ENCODE measurements at places on chromosomes 13 and 19.

GRCh38 chr13:28714651-28715050 lies 4.1 kb downstream of the SLC46A3 start:
- no peak for DNase-seq

DNA sequence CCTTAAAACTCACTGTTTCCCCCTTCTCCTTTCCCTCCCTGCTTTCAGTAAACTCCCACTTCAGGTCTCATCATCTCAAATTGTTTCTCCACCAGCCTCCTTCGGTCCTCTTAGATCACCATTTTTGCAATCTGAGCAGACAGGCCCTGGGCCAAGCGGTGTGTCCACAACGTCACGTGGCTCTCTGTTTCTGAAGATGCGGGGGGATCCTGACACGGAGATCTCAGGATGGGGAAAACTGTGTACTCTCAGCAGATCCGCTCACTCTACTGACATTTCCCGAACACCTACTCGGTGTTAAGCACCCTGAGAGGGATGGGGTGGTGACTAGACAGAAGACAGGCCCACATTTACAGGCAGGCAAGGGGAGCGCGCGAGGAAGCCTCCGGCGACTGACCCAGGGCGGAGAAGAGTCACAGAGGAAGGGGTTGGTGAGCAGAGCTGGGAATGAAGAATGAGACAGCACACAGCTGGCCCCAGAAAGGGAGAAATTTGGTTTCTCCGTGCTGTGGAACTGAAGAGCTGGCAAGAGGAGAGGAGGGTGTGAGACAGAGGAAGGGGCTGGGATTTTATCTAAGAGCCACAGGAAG lies 38.8 kb downstream of the SERP2 start:
- DNase-seq, result no peak

- no peak for DNase-seq
Measured at GRCh38 chr19:33580026-33580644, 41.6 kb upstream of the CHST8 start.

DNA sequence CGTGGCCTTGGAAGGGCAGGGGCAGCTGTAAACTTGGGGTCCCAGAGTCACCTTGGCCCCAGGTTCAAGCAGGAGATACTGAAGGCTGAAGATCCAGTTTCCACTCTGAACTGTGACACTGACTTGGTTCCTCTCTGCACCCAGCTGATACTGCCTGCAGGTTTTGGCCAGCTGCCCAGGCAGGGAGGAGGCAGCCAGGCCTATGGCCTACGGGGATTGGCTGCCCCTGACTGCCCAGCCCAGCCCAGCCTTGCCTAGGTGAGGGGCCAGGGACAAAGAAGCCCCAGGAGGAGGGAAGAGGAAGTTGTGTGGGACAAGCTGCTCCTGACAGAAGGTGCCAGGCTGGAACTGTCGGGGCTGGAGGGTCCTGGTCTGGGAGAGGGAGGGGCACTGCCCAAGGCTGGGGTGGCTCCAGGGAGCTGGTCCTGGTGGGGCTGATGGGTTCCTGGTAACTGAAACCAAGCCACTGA lies 51.7 kb upstream of the CYP4F8 start:
- no peak for DNase-seq

GRCh38 chr13:83881917-83882605 lies at the start of gene SLITRK1:
Gene SLITRK1, minus strand, starts transcription at chr13:83882474. Its CDS starts 967 bp downstream, at chr13:83881507.
- DNase-seq, result no peak

- DNase-seq, result no peak
Measured at GRCh38 chr13:88042489-88042888, 371.3 kb downstream of the SLITRK5 start.

DNA sequence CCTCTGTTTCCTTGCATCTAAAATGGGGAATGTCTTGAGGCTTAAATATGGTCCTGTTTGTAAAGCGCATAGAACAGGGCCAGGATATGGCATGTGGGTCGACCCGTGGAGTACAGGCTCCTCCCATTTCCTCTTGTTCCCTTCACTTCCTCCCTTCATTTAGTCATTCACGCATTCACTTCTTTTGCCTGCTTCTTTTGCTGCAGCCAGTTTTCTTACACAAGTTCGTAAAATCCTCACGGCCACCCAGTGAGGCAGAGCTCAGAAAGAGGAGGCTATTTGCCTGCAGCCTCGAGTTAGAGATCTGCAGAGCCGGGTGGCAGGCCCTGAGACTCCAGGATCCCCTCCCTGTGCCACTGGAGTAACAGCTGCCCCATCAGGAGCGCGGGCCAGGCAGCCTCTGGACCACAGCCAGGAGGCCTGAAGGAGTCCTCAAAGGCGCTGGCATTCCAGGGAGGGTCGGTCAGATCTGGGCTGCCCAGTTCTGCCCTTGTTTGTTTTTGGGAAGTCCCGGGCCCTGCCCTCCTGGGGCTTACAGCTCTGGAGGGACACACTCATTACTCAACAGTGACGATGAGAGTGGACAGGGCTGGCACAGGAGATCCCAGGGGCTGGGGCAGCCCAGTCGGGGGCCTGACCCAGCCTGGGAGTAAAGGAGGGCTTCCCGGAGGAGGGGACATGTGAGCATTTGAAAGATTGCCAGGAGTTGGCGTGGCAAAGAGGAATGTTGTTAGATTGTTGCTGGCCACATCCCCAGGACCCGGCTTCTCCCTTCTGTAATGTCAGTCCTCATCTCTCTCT lies 4.6 kb downstream of the PPP5C start:
- no peak for DNase-seq

- DNase-seq, result no peak
Measured at GRCh38 chr19:31955884-31956283, 389.5 kb upstream of the ZNF507 start.

DNA sequence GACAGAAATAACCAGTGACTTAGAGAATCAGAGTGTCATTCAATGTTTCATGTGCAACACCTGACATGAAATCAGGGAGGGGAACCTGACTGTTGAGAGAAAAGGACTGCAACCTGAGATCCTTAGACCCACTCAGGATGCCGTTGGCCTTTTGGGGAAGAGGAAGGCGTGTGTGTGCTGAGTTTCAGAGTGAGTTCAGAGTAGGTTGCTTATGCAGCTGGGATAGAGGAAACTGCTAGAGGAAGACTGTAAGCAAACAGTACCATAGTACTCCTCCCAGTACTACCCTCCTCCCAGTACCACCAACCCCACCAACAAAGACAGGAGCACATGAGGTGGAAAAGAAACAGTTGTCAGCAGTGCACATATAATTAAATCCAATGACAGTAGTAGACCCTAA lies 63.7 kb downstream of the KL start:
- DNase-seq, result no peak

DNA sequence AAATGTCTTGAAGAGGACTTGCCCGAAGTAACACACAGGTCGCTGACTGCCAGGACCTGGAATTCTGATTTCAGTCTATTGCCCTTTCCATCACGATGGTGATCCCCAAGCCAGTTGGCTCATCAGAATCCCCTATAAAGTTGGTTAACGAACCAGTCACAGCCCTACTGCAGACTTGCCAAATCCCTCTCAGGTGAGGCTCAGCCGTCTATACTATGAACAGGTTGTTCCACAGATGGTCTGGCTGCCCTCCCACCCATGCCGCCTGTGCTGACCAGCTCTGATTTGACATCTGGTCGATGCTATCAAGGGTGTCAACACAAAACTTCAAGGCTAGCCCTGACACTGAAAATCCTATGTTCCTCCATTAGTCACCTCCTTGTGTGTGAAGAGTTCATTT lies 90.0 kb downstream of the RNASEH2B start:
- no peak for DNase-seq

GRCh38 chr13:41386211-41386610 lies 71.1 kb upstream of the RGCC start:
- no peak for DNase-seq

- DNase-seq, result no peak
Measured at GRCh38 chr19:23285948-23286347, 35.8 kb upstream of the ZNF724 start.

GRCh38 chr13:83340170-83340569 lies 542.1 kb downstream of the SLITRK1 start:
- no peak for DNase-seq

DNA sequence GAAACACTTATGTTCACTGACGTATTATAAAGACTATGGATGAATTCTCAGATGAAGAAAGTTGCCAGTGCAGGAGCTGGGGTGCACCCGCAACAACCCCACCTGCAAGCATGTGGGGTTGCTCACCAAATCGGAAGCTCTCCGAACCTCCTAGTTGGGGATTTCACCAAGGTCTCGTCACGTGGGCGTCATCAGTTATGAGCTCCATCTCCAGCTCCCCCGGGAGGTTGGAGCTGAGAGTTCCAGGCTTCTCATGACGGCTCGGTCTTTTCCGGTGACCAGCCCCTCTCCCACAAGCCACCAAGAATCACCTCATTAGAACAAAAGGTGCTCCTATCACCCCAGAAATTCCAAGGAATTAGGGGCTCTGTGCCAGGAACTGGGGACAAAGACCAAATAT lies 46.1 kb upstream of the TUBGCP3 start:
- no peak for DNase-seq

- DNase-seq, result no peak
Measured at GRCh38 chr19:12763100-12763499, 11.5 kb downstream of the BEST2 start.

GRCh38 chr13:64417581-64417980 lies 2812.6 kb downstream of the PCDH9 start:
- DNase-seq, result no peak

GRCh38 chr13:103436057-103436654 lies 369.9 kb upstream of the SLC10A2 start:
- DNase-seq, result no peak

- DNase-seq, result no peak
Measured at GRCh38 chr13:51742031-51742430, 61.9 kb downstream of the DHRS12 start.

GRCh38 chr19:56972291-56972841 lies 131.8 kb upstream of the PEG3 start:
- no peak for DNase-seq

DNA sequence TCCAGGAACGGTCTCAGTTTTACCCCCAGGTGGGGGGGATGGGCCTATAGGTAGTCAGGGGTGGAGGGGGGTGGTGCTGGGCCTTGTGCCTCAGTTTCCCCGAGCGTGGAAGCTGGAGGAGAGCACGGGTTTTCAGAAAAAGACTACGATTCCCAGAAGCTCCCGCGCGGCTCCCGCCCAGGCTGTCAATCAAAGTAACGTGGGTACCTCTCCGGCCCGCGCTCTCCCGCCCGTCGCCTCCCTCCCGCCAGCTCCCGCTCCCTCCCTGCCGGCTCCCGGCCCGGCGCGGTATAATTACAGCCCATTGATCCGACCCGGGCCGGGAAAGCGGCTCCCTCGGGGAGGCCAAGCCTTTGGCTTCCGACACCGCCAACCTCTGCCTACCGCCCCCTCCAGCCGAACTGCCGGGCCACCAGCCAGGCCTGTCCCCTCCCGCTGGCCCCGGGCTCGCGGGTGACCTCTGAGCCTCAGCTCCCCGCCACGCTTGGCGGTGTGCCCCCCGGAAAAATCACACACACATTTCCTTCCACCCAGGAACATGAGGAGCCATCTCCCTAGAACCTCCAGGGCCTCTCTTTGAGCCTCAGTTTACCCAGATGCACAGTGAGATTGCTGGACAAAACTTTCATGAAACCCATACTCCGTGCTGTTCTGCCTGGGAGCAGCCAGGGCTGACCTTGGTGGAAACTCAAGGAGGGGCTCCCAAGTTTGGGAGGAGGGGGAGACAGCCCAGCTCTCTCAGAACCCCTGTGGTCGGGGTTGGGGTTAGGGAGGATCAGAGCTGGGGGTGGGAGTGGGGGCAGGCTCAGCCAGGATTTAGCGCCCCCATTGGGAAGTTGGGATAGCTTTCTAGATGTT lies 7.3 kb upstream of the TLE2 start:
- DNase-seq, result peak; percentile 69

- no peak for DNase-seq
Measured at GRCh38 chr13:39536274-39536673, 66.7 kb downstream of the LHFPL6 start.

DNA sequence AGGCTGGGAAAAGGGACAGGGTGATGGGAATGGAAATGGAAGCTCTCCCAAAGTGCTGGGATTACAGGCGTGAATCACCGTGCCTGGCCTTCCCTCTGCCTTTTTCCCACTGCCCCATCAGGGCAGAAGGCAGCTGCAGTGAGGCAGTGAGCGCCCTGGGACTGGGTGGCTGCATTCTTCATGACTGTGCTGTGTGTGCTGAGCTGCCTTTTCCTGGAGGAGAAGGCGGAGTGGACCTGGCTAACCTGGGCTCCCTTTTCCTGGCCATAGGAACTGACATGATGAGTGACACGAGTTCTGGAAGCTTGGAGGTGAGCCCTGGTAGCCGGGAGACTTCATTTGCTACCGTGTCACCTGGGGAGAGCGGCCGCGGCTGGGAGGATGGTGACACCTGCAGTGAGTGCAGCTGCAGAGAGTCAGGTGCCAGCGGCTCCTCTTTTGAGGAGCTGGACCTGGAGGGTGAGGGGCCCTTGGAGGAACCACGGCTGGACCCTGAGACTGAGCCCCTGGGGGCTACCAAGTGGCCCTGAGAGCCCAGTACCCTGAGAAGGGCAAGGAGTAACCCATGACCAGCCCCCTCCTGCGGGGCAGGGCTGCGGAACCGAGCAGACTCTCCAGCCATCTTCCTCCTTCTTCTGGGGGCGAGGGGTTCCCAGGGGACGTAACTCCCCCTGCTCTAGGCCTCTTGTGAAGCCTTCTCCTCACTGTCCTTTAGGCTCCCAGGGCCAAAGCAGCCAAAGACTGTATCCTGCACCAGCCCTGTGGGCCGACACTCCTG lies 26.3 kb upstream of the ZNF492 start:
- no peak for DNase-seq

- DNase-seq, result no peak
Measured at GRCh38 chr13:106132216-106132615, 403.2 kb downstream of the EFNB2 start.

DNA sequence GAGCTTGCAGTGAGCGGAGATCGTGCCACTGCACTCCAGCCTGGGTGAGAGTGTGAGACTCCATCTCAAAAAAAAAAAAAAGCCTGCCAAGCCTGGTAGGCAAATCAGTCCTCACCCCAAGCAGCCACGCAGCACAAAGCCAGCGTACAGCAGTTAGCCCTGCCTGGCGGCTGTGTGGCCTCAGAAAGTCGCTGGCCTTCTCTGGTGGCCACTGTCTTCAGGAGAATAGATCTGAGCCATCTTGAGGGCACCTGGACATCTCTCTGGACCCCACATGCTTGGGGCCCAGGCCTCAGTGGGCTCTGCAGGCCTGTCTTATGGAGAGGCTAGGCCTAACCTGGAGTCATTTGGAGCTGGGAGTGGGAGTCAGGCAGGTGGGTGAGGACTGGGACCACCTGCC lies 23.0 kb downstream of the PIAS4 start:
- no peak for DNase-seq

DNA sequence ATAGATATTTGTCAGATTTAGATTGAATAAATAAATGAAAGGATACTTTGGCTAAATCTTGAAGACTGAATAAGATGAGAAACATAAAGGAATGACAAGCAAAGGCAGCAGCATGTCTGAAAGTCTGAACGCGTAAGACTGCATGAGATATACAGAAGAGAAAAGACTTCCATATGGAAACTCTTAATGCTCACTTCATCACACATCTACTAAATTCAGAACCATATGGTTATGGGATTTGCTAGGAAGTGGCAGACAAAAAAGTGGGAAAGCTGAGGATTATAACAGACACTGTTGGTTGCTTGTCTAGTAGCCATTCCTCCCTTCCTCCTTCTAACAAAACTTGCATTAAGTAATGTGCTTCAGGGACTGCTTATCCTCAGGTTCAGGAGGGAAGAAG lies 446.7 kb downstream of the KCTD12 start:
- no peak for DNase-seq
